SJSA1 (cell line): ENCODE measurements at places on chromosomes 13 and 19. TPM values are rescaled to one million over a fixed set of nuclear protein-coding genes. Genes with fewer than 3 reads are reported as not detected.

GRCh38 chr13:110411688-110412059, 104.6 kb downstream of the COL4A2 start:
- no peak for DNase-seq
- peaks cover 64% of the 10 kb centered on the region for H3K4me1 ChIP-seq
- no peak overlapping the region for H3K4me3 ChIP-seq
- H3K27me3 ChIP-seq, result no peaks in the 10 kb centered on the region

GRCh38 chr19:12578641-12579040, 27.4 kb upstream of the ZNF564 start:
- no peak overlapping the region for H3K4me3 ChIP-seq
- H3K27ac ChIP-seq, result no peak overlapping the region
- no peaks in the 10 kb centered on the region for H3K4me1 ChIP-seq

The ZNF763 gene
- 0.18 TPM in 1 of 2 replicates, not detected in the other for total RNA-seq

- no peaks in the 10 kb centered on the region for H3K36me3 ChIP-seq
- no peaks in the 10 kb centered on the region for H3K27me3 ChIP-seq
- DNase-seq, result peak; percentile 75
- H3K4me1 ChIP-seq, result peaks cover 11% of the 10 kb centered on the region
Observed at GRCh38 chr13:42594481-42595252, 20.7 kb downstream of the TNFSF11 start.

The STRN4 gene
- total RNA-seq, result 91.1 and 112 TPM in 2 replicates
